Kidney epithelial cell (primary cell): ENCODE measurements at places on chromosomes 6 and 20. TPM values are rescaled to one million over a fixed set of nuclear protein-coding genes. Genes with fewer than 3 reads are reported as not detected.

- no peak for DNase-seq
These were observed 70.5 kb downstream of the PPP1R14C start for GRCh38 chr6:150213301-150213700.

GRCh38 chr6:114312931-114313330 lies 29.9 kb downstream of the HS3ST5 start:
- DNase-seq: no peak

The SPATS1 gene
- total RNA-seq: not detected in 2 replicates

The GSTA3 gene
- not detected in 2 replicates for total RNA-seq

The GABRR1 gene
- not detected in 2 replicates for total RNA-seq
